Stimulated activated CD8-positive, alpha-beta memory T cell treated with anti-CD3 and anti-CD28 coated beads, Interleukin-2, amount 100 ng/mL, for 1 hour (primary cell): ENCODE measurements at places on chromosomes 16 and 17.

DNA sequence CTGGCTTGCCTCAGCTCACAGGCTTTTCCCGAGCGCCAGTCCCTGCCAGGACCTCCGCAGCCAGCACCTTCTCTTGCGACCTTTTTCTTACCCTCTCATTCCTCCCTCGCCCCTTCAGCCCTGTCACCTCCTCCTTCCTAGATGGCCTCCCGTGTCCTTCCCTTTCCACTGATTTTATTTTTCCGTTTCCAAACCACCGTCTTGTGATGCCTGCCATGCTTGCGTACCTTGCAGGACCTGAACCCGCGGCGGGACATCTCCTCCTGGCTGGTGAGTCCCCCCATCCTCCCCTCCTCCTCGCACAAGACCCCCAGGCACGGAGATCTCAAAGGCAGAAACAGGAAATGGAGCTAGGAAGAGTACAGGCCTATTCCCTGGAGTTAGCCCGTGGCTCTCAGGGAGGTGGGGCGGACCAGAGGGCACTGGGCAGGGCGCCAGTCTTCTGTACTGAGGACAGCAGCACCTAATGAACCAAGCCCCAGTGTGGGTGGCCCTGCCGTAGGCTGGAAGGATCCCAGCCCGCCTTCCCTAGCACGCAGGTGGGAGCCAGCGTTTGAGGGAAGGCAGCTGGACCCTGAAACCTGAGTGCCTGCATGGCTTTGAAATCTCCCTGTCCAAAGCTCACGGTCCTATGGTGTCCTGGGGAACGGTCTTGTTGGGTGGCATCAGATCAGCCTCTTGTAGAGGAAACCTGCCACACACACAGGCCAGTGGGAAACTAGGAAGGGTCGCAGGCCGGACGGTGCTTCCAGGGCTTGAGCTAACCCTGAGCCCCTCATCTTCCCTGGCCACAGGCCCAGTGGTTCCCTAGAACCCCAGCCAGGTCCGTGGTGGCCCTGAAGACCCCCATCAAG lies 612 bp downstream of the CISD3 start:
- DNase-seq, result no peak

DNA sequence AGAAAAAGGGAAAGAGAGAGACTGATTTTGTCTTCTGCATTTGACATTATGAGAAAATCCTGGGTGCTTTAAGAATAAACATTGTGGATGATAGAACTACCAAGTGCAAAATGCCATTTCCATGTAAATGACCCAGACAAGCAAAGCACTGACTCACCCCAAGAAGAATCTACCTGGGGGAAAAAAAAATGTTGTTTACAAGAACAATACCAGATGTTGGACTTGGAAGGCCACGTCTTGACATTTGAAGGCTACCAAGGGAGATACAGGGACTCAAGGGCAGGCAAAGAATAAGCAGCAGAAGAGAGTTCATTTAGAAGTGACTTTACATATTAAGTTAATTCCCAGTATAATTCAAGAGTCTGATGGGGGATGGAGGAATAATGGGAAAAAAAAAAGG lies 125.3 kb downstream of the TMEM114 start:
- DNase-seq, result no peak

- DNase-seq, result no peak
These were observed 260.6 kb upstream of the RPL38 start for GRCh38 chr17:73942703-73943415.

GRCh38 chr16:12459391-12460063 lies 344.2 kb downstream of the CPPED1 start:
- no peak for DNase-seq

DNA sequence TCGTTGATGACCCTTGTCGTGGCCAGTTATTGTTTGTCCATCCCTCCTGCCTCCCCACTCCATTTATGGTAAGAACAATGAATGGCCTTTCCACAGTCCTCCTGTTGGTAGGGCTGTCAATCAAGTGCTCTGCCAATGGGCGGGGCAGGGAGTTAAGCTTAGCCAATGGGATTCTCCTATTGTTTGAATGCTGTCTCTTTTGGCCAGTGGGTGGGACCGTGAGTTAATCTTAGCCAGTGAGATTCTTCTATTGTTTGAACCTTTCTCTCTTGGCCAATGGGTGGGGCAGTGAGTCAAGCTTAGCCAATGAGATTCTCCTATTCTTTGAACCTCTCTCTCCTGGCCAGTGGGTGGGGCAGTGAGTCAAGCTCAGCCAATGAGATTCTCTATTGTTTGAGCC lies 85.4 kb downstream of the IRX3 start:
- DNase-seq, result no peak

GRCh38 chr16:69411064-69411985 lies 13.1 kb upstream of the CYB5B start:
- no peak for DNase-seq
